Mesendoderm (in vitro differentiated cells): ENCODE measurements at places on chromosomes 3 and 15.

DNA sequence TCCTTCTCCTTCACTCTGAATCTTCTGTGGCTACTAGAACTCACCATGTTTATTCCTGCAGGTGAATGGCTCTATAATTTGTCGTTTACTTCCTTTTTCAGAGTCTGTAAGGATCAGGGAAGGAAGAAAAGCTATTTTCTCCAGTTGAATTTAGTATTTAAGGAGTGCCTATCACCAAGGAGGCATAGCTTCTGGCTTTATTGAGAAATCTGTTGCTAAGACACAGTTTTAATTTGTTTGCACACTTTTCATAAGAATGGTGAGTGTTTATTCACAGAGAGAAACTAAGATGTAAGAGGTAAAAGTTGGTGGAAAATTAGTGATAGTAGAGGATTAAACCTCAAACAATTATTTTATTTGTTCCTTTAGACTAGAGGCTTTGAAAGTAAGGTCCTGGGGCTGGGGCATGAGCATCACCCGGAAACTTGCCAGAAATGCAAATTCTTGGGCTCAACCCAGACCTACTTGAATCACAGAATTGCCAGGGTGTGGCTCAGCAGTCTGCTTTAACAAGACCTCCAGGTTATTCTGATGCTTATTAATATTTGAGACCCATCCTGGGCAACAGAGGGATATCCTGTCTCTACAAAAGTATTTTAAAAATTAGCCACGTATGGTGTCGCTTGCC, 461.3 kb downstream of the AGBL1 start:
- no peak for DNase-seq

- DNase-seq = peak; percentile 16
These were observed 79.7 kb upstream of the C2CD4B start for GRCh38 chr15:62244762-62245161.

DNA sequence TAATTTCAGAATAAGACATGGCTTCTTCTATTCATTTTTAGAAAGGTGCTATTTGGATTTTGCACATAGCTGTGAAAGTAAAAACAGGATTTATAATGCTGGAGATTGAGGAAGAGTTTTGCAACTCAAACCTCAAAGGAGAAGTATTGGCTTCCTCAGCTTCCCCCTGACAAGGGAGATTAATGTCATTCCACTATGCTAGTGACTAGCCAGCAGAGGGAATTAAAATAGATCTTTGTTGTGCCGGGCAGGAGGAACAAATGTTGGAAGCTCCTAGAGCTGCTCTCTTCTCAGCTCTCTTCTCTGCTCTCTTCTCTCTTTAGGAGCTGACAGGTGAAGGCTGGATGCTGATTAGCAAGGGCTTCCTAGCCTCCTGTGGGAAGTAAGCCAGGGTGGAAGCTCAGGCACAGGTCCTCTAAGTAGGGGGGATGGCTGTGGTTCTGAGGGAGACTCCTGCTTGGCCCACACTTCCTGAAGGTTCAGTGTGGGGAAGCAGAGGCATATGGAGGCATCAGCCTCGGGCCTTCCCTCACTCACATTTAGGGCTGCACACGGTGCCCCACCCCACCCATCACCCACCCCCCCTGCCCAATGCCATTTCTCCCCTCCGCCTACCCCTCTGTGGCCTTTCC, 29.6 kb downstream of the CX3CR1 start:
- no peak for DNase-seq

DNA sequence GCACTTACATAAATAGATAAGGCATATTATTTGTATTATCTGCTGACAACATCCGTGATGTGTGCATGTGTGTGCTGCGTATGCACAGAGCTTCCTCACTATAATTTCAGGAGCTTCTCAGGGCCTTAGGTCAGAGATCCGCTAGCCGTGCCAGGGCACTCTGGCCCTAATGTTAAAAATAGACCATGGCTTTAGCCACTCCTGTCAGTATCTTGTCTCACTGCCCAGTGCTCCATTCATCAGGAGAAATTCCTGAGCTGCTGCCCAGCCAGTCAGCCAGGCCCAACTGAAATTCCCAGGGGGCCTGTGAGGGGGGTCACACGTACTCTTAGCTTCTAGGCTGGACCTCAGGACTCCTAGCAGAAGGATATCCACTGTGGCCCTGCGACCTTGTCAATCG, 70.0 kb upstream of the ABHD2 start:
- no peak for DNase-seq

DNA sequence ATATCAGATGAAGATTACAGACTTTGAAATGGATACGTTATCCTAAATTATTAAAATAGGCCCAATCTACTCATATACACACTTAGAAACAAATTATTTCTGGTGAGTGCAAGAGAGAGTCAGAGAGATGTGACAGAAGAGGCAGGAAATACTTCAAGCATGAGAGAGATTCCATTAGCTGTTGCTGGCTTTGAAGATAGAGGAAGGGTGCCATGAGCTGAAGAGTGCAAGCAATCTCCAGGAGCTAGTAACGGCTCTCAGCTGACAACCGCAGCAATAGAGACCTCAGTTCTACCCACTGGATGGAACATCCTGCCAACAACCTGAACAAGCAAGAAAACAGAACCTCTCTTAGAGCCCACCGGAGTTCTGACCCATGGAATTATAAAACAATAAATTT, 270.7 kb upstream of the SLITRK3 start:
- peak; percentile 8 for DNase-seq

- DNase-seq = peak; percentile 48
These were observed 13.4 kb upstream of the GHSR start for GRCh38 chr3:172461530-172462138.

DNA sequence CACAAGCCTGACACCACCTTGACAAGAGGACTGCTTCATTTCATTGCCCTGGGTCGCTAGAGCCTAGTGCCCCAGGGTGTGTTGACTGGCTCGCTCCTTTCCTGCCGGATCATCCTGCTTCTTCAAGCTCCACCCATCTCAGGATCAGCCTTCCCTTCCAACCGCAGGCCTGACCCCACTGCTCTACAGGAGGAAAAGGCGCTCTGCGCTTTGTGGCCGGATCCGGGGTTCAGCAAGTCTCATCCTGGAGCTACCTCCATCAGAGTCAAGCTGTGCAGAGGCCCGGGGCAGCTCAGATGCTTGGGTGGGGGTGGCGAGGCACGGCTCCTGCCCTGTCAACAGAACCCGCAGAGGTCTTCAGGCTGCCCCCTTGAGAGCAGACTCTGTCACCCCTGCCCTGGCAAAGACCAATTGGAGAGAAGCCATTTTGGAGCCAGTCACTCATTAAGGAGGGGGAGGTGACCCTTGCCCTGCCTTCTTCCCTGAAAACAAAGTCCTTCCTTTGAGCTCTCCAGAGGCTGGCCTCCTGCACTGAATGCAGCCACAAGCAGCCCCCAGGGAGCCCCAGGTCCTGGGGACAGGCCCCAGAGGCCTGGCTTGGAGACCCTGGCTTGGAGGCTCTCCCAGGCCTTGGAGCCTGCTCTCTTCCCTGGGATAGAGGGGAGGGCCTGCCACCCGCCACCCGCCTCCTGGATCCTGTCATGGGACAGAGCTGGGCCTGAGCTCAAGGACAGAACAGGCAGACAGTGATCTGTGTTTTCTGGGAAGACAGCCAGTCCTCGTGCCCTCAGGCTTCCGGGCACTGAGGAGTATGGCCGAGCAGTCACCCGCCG, 80.3 kb downstream of the CPN2 start:
- DNase-seq = peak; percentile 81

GRCh38 chr15:43107751-43108150, 1.9 kb upstream of the UBR1 start:
- no peak for DNase-seq

GRCh38 chr3:52240059-52240885, 1.3 kb upstream of the TWF2 start:
- peak; percentile 92 for DNase-seq

GRCh38 chr15:68354923-68355322, 77.0 kb downstream of the ITGA11 start:
- peak; percentile 74 for DNase-seq

DNA sequence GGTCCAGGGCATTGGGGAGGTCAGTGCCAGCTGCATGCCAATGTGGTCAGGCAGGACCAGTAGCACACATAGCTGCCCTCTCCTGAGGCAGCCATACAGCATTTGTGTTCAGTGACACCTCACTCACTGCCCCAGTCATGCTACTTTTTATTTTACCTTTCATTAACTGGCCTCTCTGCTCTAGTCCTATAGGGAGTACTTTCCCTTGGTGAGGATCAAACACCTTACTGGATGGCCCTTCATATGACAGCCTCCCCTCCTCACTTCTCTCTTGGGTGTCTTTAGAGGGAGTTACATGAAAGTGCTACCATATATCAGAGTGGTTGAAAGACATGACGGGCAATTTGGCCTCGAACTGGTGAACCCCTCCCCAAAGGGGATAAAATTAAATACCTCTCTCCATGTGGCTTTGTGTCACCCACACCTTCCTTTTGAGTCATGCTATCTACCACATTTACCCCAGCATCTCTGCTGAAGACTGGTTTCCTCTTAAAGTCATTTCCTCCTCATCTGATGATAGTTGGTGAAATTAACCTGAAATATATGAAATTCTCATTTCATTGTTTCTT, 17.6 kb downstream of the RLBP1 start:
- no peak for DNase-seq

GRCh38 chr3:126211569-126211968, 31.2 kb upstream of the ALDH1L1 start:
- DNase-seq = peak; percentile 22

- no peak for DNase-seq
These were observed 20.1 kb upstream of the TGFBR2 start for GRCh38 chr3:30586096-30586805.

DNA sequence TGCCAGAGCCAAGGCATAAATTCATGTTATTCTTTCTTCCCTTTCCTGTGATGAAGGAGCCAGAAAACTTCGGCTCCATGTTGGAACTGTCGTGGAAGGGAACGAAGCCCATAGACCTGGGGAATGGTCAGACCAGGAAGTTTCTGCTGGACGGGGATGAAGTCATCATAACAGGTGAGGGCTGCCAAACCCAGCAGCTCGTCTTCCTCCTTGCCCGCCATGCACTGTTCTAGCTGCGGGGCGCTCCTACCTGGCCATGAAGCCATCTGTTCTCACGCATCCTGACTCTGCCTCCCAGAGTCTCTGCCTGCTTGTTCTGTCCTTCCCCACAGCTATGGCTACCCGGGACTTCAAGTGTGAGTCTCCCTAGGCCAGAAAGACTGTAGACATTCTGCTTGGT, 28.2 kb downstream of the FAH start:
- no peak for DNase-seq

DNA sequence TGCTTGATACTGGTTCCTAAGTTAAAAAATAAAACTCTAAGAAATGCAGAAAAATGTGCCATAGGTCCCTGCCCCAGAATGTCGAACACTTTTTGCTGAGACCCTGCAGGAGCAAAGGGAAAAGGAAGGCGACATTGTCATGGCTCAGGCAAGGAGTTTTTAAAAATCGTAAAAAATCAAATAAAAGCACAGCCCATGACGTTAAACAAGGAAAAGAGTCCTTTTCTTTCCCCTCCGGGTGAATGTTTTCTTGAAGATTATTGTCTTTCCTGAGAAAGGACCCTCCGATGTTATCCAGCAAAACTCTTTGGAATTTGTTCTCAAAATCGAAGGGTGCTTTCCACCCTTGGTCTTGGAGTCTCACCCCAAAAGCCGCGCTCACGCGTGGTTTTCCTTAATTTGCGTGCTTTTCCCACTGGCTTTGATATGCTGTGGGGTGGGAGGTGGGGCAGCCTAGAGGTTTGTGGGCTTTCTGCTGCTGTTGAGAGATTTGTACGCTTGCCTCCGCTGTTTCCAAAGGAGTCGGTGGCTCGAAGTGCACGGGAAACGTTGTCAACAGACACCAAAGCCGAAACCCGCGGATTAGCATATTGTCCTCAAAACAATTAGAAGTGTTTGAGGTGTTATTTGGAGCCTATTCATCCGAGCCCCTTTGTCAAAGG, 2.9 kb downstream of the SOX14 start:
- peak; percentile 49 for DNase-seq

DNA sequence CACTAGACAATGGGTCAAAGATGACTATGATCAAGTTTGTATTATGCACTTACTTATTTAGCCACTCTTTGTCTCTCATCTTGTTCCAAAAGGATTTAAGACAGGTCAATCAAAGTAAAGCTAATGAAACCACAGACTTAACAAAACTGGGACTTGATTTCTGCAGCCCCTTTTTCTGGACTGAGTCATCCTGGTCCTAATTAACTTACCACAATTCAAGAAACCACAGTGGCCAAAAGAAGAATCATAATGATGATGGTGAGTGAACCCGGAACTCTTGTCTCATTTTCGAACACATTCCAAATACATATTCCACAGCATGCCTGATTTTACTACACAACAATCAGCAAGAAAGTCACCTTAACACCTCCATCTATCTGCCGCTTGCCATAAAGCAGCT, 1333.0 kb downstream of the ROBO1 start:
- DNase-seq = no peak

DNA sequence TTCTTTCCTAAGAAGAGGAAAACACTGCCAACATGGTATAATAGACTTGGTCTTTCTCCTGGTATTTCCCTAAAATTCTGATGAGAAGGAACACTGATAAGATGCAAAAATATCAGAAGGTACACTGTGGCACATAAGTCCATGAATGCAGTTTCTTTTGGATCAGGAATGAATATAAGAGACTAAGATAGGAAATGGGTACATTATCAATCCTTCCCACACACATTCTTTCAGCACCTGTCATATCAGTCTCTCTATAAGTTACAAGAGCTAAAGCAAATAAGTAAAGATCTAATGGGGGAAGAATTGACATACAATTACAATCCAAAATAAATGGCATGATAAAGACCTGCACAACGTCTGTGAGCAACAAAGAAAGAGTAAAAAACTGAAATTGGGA, 1101.0 kb downstream of the ROBO2 start:
- no peak for DNase-seq

- DNase-seq = peak; percentile 81
These were observed 24.1 kb upstream of the SACM1L start for GRCh38 chr3:45665101-45665572.

DNA sequence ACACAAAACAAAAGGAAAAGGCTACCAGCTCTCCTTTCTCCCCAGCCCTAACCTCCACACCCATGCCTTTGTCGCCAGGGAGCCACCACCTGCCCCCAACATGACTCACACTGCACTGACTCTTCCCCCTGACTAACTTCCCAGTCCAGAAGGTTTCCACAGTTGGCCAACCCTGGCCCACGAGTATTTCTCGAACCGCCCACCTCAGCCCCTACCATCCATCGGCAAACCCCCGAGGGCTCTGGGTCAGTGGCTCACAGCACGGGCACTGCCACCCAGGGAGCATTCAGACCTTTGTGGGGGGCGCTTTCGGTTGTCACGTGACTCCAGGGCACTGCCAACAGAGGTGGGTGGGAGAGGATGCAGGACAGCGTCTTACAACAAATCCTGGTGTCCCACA, 152.3 kb downstream of the LRRC28 start:
- no peak for DNase-seq

DNA sequence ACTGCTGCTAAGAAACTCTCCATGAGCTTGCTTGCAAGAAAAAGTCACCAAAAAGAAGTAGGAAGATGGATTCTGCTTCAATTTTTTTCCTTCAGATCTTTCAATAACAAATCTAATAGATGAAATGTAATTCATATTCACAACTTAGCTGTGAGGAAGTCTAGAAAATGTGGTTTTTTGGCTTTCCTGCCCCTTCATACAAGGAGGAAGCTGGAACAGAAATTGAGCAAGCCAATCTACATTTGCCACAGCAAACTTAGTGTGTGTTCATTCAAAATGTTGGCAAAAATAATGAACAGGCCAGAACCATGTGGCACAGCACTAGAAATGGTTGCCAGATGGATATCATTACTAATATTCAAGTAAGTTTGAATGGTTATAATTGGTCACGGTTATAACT, 93.2 kb upstream of the NEDD4 start:
- no peak for DNase-seq

- DNase-seq = peak; percentile 57
These were observed 244.0 kb upstream of the TPM1 start for GRCh38 chr15:62798536-62798935.

GRCh38 chr3:146594843-146595482, 10.2 kb downstream of the PLSCR5 start:
- no peak for DNase-seq

- peak; percentile 95 for DNase-seq
These were observed at the start of gene PPP2R3A for GRCh38 chr3:135965506-135966270. PPP2R3A (plus strand) TSS chr3:135965728; CDS start chr3:136001499, 35,771 bp downstream.
